Stomach (tissue), 19 donors: ENCODE measurements at places on chromosomes 1 and 21. TPM values are rescaled to one million over a fixed set of nuclear protein-coding genes. Genes with fewer than 3 reads are reported as not detected.

The RNU1-1 gene
- total RNA-seq: under 0.01 TPM

The TRMT13 gene
- total RNA-seq: 28.0 TPM

The TNNI3K gene
- 7.0 TPM for total RNA-seq

The KRTAP21-2 gene
- not detected for total RNA-seq

The ZNF326 gene
- total RNA-seq: 25.8 TPM

The RIMS3 gene
- 3.9 TPM for total RNA-seq

The SMCP gene
- not detected for total RNA-seq

The AMY2A gene
- total RNA-seq: not detected

The ADGRL4 gene
- 15.2 TPM for total RNA-seq

The CAMSAP2 gene
- 20.4 TPM for total RNA-seq

The WNT2B gene
- total RNA-seq: 2.7 TPM

The SYDE2 gene
- total RNA-seq: 36.6 TPM

The FCRL6 gene
- not detected for total RNA-seq

The ZSWIM5 gene
- total RNA-seq: 0.45 TPM

The ATF3 gene
- 14.6 TPM for total RNA-seq

The TMPRSS3 gene
- total RNA-seq: 5.9 TPM

The PTPN22 gene
- 4.5 TPM for total RNA-seq

The TLCD4 gene
- total RNA-seq: 20.1 TPM

The TMEM222 gene
- 18.8 TPM for total RNA-seq

The NMNAT1 gene
- total RNA-seq: 8.8 TPM

The CNN3 gene
- total RNA-seq: 86.9 TPM

The TSSK3 gene
- not detected for total RNA-seq

The FCER1G gene
- 10.3 TPM for total RNA-seq

The CDC42BPA gene
- 71.8 TPM for total RNA-seq

The C1orf53 gene
- not detected for total RNA-seq
